Stimulated activated CD8-positive, alpha-beta memory T cell treated with anti-CD3 and anti-CD28 coated beads, Interleukin-7, amount 100 ng/mL, for 1 hour (primary cell): ENCODE measurements at places on chromosomes 6 and 20.

DNA sequence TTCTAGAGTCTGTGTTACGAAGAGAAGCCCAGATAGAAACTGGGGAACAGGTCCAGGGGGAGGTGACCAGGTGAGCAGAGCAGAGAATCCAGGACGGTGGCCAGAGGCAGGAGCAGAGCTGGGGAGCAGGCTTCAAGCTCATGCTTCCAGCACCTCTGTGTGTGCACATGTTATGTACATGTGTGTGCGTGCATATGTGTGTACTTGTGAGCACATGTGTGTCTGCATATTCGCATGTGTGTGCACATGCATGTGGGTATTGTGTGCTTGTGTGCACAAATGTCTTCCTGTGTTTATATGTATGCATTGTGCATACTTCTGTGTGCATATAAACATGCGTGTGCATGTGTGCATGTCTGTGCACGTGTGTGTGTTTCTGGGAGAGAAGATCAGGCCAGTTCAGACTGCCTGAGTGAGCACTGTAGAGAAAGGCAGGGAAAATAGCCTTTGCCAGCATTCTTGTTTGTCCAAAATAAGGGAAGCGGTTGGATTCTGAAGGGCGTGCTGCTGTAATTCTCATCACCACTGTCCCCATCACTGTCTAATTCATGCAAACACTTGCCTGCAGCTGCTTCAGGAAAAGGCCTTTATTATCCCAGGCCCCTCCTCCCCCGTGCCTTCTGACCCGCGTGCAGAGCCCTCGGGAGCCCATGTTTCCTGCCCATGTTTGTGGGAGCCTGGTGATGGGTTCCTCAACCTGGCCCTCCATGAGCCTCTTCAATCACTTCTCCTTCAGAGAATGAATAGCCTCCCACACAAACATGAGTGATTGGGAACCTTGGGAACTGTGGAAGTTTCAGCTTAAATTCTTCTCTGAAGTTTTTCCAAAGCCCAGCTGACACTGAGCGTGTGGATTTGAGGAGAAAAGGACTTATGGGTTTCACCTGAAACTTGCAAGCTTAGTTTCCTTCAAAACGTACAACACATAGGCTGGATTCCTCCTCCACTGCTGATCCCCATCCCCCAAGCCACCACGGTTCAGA lies 161.7 kb upstream of the AFDN start:
- DNase-seq, result no peak

GRCh38 chr6:87182940-87183339 lies 27.6 kb downstream of the ZNF292 start:
- DNase-seq, result no peak

DNA sequence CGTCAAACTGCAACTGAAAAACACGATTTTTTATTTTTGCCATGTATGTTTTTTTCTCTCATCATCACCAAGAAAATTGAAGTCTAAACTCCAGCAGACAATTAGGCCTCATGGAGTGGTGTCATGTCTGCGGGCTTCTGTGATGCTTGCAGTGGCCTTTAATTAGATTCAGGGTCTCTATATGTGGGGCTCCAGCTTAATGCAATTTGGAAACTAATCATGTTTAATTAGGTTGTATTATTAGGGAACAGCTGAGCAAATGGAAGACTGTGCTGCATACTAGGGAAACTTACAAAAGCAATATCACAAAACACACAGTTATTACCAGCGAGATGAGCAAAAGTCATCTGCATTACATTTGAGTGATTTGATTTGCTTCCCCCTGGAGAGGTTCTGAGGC lies 132.9 kb upstream of the PMEPA1 start:
- DNase-seq, result no peak

GRCh38 chr6:38176797-38177751 lies 357.5 kb downstream of the ZFAND3 start:
- DNase-seq, result no peak

GRCh38 chr6:43850314-43851203 lies 80.5 kb downstream of the VEGFA start:
- DNase-seq, result no peak

DNA sequence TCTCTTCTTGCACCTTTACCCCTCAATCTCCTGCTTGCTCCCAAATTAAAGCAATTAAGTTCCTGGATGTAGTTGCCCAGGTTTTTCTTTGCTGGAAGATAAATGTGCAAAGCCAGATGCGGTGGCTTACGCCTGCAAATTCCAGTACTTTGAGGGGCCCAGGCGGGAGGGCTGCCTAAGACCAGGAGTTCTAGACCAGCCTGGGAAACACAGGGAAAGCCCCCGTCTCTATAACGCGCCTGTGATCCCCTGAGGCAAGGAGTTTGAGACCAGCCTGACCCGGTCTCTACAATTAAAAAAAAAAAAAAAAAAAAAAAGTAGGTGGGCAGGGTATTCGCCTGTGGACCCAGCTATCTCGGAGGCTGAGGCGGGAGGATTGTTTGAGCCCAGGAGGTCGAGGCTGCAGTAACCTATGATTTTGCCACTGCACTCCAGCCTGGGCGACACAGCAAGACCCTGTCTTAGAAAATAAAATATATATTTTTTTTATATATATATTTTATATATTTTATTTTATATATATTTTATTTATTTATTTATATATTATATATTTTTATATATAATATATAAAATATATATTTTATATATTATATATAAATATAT lies 461 bp upstream of the DCDC2 start:
- no peak for DNase-seq

DNA sequence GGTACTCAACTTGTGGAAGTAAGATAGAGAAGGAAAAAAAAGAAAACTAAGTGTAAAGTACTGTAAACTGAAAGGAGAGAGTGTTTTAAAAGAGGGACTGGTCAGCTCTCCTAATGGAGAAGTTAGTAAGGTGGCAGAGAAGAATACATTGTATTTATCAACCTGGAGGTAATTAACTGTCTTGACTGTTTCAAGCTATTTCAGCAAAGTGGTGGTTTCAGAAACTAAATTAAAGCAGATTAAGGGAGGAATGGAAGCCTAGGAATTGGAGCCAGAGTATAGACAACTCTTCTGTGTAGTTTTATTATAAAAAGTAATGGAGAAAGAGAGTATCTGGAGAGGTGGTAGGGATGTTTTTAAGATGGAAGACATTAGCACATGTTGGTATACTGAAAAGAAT lies 2.7 kb upstream of the PHF10 start:
- no peak for DNase-seq

DNA sequence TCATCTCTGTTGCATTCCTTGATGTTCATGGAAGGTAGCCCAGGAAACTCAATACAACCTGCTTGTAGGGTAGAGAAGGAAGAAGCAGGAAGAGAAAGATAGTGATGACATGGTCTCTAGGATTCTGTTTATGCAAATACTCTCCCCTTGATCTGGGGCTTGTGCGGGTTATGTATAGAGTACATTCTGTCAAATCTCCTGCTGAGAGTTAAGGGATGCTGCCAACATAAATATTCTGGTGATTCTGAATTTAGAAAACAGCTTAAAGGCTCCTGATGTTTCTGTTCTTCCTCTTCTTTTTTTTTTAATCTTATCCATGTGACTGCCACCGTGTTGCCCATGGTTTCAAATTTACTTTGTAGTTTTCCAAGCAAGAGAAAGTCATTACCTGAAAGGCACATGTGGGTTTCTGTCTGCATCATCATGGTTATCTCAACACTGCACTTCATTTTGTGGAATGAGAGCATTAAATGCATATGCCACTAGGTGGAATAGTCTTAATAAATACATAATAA lies 150.6 kb downstream of the RPS12 start:
- no peak for DNase-seq

GRCh38 chr6:162733489-162733888 lies 5.7 kb downstream of the PACRG start:
- DNase-seq, result no peak

GRCh38 chr6:121951123-121951522 lies 448.3 kb upstream of the HSF2 start:
- DNase-seq, result no peak
